ENCODE measurements at places on chromosomes 7 and 10.

DNA sequence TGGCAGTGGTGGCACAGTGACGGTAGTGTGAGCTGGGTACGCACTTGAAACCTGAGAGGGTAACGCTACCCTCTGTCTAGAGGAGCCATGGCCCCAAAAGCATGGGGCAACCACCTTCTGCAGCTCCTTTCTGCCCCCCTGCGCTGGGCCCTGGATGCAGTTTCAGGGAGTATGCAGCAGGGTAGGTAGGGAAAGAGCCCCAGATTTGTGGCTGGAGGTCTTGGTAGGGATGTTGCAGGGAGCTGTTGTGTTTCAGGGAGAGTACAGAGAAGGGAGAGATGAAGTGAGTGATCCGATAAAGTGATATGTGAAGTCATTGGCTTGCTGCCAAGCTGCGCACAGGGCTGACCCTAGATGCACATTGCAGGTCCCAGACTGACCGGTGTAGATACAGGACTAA is 2.7 kb upstream of the PGAM2 start:
- DNase-seq = no peak

DNA sequence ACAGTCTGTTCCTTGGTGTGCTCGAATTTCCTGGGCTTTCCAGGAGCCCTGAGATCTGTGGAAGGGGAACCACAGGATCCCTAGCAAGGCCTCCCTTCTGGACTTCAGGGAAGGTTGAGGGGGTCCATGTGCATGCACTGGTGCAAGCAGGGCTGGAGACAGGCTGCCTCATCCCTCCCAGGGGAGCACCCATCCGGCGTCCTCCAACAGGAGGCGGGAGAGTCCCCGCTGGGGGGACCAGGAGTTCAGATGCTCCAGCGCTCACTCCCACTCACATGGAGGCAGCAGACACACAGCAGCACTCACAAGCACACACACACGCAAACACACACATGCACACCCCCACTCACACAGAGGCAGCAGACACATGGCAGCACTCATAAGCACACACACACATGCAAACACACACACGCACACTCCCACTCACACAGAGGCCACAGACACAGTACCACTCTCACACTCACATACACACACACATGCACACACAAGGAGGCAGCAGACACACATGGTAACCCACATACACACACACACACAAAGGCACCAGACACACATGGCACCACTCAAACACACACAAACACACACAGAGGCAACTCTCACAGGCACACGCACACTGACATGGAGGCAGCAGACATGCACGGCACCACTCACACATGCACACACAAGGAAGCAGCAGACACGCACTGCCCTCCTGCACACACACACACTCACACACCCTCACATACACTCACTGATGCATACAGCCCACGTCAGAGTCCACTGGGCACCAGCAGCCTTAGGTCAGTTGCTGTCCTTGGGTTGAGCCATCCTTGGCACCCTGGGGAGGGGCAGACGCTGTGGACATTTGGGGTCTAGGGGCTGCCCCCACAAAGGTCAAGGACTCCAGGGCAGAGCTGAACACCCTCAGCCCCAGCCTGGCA is 247.0 kb upstream of the PPP2R2D start:
- DNase-seq = no peak

- DNase-seq = no peak
Measured at GRCh38 chr7:137928626-137929025, 73.3 kb downstream of the CREB3L2 start.

DNA sequence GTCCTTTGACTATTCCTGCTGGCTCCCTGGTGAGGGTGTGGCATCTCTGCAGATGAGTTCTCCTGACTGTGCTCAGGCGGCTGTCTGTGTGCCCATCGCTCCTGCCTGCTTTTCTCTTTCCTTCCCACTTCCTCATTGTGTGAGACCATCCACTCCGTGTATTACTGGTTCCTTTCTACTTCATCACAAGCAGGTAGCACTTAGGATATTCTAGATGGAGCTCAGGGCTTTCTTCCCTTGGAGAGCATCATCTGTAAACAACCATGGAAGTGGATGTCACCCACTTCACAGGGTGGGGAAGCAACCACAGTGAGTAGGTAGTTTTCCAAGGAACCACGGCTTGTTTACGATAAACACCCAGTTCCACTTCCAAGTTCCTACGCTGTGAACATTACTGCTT is 15.7 kb downstream of the DNAJB6 start:
- DNase-seq = no peak

Data from B cell (primary cell).